NCI-H510A (cell line): ENCODE measurements at places on chromosomes 1 and 21.

DNA sequence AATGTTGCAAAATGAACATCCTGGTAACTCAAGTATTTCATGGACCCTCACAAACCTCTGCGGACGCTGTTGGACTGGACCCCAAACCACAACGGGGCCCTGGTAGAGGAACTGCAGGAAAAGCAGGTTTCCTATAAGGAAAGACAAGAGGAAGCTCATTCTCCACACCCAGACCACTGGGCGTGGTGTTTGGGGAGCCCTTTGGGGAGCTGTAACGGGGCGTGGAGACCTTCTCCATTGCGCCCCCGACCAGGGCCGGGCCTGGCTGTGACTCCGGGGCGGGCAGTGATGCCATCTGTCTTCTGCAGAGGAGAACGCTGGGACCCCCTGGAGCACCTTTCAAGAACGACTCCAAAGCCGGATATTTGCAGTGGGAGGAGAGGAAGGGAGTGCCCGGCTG is 30.0 kb upstream of the AGPAT3 start:
- no peak for DNase-seq

DNA sequence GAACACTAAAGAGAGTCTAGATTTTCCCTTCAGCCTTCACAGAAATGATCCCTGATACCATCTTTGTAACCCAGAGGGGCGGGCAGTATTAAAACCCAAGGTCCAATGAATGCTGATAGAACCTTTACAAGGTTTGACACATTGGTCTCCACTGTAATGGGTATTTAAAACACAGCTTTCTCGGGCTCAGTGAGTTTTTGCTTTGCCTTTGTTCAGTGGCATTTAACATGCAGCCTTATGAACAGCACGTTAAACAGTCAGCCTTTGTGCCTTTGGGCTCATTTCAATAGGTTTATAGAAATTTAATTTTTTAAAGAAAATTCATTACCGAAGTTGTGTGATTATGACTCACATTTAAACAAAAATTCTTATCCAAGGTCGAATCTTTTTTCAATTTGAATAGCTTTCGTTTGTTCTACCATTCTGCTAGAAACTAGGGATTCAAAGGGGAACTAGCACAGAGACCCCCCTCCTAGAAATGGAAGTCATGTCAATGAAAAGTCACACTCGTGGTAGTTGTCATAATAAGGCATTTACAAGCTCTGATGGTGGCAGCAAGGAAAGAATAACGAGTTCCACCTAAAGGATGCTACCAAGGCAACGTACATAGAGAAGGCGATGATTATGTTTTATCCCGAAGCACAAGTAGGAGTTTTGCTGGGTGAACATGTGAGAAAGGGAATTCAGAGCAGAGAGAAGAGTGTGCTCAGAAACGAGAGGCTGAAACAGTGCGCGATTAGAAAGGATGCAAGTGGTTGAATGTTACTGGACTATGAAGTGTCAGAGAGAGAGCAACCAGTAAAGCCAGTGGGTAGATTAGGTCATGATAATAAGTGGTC is 66.2 kb downstream of the SGIP1 start:
- no peak for DNase-seq

DNA sequence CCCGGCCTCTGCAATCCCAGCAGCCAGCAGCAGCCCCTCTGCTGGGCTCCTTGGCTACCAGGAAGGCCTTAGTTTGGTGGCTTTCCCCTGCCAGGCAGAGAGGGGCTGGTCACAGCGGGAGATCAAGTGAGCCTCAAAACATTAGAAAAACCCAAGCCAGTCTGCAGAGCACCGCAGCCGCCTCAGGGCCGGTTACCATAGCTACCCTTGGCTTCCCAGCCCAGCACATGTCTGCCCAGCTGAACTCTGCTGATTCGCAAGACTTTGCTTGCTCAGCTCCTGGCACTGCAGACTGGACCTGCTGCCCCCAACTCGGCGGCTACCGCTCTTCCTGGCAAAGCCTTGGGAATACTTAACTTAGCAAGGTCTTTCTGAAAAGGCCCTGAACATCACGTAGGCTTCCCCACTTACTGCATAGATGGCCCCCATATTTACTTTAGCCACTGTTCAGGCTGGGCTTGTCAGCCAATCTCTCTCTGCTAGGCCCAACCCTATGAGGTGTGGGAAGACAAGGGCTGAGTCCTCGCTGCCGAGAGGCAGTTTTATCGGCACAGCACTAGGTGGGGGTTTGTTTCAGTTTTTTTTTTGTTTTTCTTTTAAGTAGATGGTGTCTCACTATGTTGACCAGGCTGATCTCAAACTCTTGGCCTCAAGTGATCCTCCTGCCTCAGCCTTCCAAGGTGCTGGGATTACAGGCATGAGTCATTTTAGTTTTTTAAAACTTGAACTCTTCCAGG is 28.6 kb upstream of the PLEKHG5 start:
- DNase-seq: no peak

DNA sequence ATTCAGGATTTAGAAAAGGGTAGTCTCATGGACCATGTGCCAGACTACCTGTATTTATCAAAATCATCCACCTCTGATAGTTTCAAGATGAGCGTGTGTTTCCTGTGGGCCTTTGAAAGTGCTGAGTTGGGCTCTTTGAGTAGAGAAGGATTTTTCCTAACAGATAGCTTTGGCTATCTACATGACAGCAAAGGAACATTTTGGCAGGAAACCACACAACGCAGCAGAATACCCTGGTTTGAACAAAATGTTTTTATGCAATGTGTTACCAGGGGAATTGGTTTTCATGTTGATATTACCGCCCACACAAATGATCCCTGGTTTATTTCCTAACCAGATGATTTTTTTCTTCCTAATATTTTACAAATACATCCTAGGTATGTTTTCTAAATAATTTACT is 431.4 kb downstream of the NEGR1 start:
- DNase-seq: no peak

- DNase-seq: no peak
Observed at GRCh38 chr1:18447509-18448220, 33.1 kb upstream of the KLHDC7A start.

DNA sequence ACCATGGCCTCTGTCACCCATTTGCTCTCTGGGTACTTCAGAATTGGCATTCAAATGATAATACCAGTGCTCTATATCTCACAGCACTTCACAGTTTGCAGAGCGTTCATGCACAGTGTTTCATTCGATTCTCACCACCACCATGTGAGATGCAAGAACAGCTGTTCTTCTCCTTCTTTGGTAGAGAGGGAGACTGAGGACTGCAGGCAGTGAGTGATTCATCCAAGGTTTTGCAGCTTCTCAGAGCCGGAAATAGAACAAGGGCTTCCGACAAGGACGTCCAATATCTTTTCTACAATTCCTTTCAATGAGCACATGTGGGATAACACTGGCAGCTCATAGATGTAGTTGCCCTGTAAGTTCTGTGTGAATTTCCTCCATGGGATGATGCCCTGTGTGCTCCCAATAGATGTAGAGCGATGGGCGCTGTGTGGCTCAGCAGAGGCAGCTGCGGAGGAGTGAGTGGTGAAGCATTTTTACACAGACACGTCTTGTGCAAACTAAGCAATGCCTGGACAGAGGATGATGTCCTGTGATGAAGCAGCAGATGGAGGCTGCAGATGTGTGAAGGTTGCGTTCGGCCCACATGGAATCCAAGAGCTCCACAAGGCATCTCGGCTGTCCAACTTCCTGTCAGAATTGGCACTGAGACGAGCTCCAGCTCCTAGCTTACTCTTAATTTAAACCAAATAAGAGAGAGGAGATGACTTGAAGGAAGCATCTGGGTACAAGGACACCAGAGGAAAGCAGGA is 24.9 kb downstream of the MT1HL1 start:
- DNase-seq: no peak

GRCh38 chr1:67590329-67590728 is 94.7 kb upstream of the GADD45A start:
- no peak for DNase-seq

GRCh38 chr1:218414060-218414728 is 69.1 kb downstream of the TGFB2 start:
- DNase-seq: no peak

DNA sequence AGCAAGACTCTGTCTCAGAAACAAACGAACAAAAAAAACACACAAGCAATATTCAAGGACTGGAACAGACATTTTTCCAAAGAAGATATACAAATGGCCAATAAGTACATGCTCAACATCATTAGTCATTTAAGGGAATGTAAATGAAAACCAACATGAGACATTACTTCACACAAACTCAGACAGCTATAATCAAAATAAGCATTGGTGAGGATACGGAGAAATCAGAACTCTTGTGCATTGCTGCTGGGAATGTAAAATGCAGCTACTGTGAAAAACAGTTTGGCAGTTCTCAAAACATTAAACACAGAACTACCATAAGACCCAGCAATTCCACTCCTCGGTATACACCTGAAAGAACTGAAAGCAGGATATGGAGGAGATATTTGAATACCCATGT is 15.4 kb downstream of the NOL9 start:
- DNase-seq: no peak

GRCh38 chr1:59057796-59058195 is 239.1 kb upstream of the FGGY start:
- no peak for DNase-seq

GRCh38 chr1:59752556-59753414 is 62.0 kb upstream of the HOOK1 start:
- DNase-seq: no peak

GRCh38 chr21:44758141-44758561 is 43.5 kb downstream of the UBE2G2 start:
- DNase-seq: no peak

- DNase-seq: no peak
Observed at GRCh38 chr1:145758116-145758515, 38.8 kb downstream of the CD160 start.

DNA sequence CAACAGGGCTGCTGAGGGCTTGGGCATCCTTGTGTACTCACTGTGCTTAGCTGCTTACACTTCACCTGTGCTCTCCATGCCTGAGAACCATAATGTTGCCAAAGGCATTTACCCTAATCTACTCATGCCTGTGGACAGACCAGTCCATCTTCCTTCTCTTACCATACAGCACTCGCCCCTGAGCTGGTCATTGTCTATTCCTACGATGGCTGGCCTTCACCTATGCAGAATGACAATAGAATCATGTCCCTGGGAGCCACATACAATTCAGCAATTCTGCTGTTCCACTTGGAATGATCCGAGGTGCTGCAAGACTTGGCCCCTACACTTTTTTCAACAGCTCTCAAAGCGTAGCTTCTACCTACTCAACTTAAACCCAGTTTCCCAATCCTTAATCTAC is 96.5 kb downstream of the PAPPA2 start:
- no peak for DNase-seq

DNA sequence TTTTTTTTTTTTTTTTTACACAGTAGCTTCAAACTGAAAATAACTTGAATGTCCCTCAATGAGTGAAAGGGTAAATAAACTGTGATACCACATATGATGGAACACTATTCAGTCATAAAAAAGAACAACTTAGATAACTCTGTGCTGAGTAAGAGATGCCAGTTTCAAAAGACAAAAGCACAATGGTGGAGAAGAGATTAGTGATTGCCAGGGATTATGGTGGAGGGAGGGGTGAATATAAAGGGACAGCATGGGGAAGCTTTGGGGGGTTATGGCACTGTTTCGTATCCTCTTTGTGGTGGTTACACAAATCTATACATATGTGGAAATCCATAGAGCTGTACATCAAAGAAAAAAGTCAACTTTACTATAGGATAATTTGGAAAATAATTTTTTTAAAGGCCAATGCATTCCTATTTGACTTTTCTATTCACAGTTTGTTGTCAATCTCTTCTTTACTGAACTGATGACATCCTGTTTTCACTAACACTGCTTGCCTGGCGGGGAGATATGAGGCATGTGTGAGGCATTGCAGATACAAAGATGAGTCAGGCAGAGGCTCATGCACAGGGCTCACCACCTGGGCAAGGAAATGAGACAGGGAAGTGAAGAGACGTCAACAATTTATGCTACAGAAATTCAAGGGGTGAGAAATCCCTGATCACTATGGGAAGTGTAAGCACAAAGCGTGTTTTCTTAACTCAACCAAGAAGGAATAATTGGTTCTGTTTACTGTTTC is 302.7 kb downstream of the DUSP10 start:
- no peak for DNase-seq
